ENCODE measurements at places on chromosomes 5 and 9.
A peak's percentile ranks its signal among the peaks of the same experiment; 100 is the strongest.

DNA sequence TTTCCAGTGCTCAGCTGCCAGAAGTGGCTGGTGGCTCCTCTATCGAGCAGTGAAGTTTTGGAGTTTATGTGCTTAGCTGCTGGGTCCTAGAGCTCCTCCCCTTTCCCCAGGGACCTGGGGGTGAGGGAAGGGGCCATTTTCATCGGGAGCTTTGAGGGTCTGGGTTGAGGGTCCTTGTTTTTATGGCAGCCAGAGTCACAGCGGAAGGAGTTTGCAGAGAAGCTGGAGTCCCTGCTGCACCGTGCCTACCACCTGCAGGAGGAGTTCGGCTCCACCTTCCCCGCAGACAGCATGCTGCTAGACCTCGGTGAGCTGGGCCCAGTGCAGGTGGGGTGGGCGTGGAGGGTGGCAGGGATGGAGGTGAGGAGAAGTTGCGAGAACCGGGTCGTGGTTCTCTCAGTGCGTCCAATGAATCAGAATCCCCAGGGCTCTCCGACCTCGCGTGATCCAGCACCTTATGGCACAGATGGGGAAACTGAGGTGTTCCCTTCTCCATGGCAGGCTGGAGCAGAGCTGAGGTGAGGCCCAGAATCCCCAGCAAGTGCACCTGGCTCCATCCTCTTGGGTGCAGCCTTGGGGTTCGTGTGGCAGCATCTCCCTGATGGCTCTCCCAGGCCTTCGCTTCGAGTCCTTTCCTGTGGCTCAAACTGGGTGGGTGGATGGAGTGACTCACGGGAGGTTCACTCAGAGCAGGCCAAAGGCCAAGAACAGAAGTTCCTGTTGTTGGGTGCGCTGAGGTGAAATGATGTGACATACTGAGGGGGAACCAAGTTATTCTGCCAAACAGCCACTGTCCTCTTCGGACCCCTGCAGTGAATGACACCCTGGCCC lies 21.7 kb upstream of the DOLPP1 start:
- DNase-seq = no peak

- no peak for DNase-seq
These were observed 116.6 kb downstream of the AOPEP start for GRCh38 chr9:94843134-94843533.

GRCh38 chr9:92547356-92547755 lies 11.6 kb upstream of the ECM2 start:
- DNase-seq = no peak

DNA sequence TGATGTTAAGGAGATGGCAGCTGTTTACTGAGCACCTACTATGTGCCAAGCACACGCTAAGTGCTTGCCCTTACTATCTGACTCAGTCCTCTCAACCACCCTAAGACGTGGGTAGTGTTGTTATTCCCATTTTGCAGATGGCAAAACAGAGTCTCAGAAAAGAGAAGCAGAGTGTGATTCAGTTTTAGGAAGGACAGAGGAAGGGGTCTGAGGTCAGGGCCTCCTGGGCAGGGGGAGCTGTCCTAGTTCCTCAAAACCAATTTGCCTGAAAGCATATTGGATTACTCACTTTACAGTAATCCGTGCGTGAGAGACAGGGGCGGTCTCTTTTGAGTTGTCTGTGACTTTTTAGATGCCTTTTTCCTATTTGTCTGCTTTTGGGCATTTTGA lies 23.2 kb downstream of the DNM1 start:
- DNase-seq = no peak

GRCh38 chr9:114619191-114619761 lies 8.2 kb downstream of the TMEM268 start:
- DNase-seq = no peak

DNA sequence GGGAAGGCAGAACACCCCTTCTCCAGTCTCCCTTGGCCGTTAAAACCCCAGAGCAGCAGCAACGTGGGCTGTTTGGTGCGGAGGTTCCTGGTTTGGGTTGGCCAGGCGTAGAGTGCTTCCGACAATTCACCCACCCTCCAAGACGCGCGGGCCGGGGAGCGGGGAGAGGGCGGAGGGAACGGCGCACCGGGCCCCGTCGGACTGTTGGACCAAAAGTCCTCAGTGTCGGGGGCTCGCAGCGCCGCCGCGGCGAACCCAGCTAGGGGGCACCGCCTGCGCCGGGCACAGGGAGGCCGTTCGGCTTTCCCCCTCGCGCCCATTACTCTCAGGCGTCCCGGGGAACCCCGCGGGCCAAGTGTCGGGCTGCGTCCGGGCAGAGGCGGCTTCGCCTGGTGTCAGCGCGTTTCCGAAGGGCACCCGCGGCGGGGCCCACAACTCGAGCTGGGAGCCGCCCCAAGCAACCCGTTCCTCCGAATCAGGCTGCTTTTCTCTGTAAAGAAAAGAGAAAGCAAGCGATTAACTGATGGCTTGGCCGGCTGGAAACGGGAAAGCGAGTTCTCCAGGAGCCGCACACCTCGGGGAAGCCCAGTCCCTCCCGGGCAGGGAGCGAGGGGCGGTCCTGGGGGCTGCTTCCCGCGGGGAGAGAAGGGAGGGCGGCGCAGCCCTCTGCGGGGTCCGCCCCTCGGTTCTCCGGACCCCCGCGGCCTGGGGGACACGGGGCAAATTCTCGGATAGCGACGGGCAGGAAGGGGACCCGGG lies 145.5 kb downstream of the ERCC6L2 start:
- DNase-seq = peak; percentile 44

Measured in head of caudate nucleus (tissue), 42 donors.